ENCODE measurements at places on chromosomes 4 and X.

- no peak for DNase-seq
Observed at GRCh38 chrX:97984641-97985040, 1100.9 kb downstream of the RPA4 start.

DNA sequence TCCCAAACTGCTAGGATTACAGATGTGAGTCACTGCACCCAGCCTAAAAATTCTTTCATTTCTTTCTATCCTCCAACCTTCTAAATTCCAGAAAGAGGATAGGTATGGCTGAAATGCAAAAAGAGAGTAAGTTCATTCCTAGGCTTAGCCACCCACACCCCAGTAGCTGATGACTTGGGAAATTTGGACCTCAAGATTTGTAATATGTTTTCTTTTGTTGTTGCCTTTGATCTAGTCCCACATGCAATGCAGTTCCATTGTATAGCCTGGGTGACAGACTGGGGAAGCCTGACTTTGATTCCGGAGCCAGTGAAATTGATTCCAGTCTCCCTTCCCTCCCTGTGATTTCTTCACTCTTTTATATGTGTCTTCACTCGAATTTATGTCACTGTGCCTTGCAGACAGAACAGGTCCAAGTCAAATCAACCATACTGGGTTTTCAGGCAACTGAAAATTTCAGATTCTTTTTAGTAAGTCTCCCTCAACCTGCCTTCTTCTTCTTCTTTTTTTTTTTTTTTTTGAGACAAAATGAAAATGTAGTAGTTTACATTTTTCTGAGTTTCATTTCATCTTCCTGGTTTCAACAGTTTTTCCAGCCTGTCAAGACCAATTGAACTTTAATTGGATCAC, 176.2 kb upstream of the RBPJ start:
- DNase-seq = no peak

DNA sequence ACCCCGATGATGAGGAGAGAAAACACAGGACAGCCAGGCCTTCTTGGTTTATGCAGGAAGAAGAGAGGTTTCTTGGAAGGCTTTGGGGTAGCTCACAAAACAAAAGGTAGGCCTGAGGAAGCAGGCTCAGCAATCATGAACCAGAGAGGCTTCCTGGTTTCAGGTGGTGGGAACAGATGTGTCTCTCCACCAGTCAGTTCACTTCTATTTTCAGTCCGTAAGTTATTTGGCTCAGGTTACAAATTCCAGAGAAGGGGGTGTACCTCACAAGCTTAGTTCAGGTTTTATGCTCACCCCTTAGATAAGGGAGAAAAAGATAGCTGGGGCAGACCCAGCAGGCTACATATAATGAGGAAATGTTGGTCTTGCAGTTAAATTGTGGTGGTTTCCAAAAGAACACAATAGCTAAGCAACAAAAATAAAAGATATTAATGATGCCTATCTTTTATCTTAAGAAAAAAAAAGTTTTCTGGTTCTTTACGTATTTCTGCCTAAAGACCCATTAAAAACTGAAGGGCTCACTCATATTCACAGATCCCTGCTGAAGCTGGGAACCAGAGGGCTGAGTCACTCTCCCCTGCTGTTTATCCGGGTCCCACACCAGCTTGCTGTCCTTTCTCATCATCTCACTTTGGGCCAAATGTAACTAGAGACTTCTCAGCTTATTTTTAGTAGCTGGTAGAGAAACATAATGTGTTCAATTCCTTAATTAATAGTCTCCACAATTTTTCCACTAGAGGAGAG, 177.0 kb downstream of the CAMK2D start:
- DNase-seq = no peak

DNA sequence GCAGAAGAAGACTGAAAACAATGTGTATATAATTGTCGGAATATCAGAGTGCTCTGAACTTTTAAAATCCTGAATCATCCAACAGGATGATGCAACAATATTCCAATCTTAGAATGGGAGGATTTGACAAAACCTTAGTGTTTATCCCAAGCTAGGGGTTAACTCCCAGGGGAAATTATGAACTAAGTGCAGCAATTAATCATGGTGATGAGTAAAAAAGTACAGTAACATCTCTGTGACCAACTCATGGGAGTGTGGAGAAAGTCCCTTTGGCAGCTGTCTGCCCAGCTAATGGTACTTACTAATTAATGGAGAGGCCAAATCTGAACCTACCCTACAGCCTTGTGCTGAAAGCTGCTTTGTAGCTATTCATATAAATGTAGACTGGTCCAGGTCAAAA, 257.6 kb upstream of the DDX53 start:
- no peak for DNase-seq

DNA sequence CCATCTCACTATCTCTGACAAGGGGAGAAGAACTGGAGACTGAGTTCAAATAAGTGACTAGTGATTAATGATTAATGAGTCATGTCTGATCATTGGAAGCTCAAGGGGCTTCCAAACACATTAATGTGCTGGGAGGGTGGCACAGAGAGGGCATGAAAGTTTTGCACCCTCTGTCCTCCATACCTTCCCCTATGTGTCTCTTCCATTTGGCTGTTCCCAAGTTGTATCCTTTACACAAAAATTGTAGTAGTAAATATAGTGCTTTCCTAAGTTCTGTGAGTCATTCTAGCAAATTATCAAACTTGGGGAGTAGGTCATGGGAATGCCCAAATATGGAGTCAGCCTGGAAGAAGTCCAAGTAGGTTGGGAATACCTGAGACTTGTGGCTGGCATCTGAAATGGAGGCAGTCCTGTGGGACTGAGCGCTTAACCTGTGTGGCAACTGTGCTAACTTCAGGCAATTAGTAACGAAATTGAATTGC, 4.1 kb upstream of the FAM200B start:
- DNase-seq = no peak

DNA sequence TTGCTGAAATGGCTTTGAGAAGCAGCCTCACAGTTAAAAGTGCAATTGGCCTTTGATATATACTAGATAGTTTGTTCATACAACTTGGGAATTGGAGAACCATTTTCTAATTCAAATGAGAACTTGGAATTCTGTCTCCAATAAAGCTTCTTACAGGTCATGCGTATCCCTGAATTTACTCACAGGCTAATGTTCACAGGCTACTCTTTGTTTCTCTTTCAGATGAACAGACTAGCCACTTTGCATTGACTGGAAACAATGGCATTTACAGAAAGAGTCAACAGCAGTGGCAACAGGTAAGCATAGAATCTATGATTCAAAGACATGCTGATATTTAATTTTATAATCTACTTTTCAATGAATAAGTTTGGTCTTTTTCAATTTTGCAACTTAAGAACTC, 13.5 kb downstream of the AFF1 start:
- no peak for DNase-seq

GRCh38 chr4:8741513-8742226, 130.0 kb downstream of the HMX1 start:
- no peak for DNase-seq

DNA sequence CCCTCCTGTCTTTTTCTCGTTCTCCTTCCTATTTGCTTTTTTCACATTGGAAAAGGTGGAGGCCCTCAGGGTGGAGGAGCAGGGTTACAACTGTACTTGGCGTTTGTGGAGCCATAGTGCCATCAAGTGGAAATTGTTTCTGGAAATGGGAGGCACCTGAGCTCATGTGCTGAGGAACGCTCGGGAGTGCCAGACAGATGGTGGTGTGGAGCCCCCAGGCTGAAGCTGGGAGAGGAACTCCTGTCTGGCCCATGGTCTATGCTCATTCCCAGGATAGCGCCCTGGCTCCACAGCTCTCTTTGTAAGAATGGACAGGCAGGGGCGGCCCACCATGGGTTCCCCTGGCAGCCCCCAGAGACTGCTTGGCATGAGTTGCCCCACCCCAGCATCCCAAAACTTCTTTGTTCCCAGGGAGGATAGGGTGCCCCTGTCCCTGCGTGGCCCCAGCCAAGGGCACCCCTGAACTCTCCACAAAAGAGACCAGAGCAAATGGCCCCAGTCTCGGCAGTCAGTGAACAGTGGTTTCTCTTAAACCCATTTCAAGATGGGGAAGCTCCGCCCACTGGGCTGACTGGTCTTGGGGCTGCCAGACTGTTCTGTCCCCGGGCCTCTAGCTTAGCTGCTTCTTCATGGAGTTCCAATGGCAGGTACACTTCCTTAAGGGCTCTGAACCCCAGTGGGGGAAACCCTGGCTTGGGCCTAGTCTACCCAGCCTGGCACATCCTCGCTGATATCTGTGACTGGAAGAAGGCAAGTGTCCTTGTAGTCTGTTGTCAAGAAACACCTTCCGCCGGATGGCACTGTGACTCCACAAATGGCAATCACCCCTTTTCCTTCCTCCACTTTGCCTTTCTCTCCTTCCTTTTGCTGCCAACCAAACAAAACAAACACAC, 70.1 kb downstream of the NBDY start:
- no peak for DNase-seq

DNA sequence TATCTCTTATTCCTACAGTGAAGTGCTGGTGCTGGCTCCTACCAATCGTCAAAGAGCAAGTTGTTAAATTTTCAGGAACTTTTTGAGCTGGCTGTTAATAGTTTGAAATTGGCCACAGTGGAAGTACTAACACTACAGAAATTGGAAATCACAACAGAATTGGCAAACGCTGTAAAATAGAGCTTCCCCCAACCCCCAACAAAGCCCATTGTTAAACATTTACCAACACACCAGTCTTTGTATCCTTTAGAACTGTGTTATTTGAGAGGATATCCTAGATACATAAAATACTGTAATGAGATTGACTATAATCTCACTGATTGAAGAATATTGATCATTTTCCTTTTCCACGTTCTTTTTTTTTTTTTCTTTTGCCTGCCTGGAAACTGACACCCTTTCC, 37.4 kb downstream of the FAM241A start:
- no peak for DNase-seq
